Heart left ventricle (tissue), 16 donors: ENCODE measurements at places on chromosomes 6 and 20. TPM values are rescaled to one million over a fixed set of nuclear protein-coding genes. Genes with fewer than 3 reads are reported as not detected.

- DNase-seq: no peak
- peaks cover 11% of the 10 kb centered on the region for H3K4me1 ChIP-seq
- H3K27me3 ChIP-seq: no peaks in the 10 kb centered on the region
- no peaks in the 10 kb centered on the region for H3K36me3 ChIP-seq
- no peak overlapping the region for H3K27ac ChIP-seq
Measured at GRCh38 chr20:16069389-16070010, 503.7 kb downstream of the KIF16B start.

DNA sequence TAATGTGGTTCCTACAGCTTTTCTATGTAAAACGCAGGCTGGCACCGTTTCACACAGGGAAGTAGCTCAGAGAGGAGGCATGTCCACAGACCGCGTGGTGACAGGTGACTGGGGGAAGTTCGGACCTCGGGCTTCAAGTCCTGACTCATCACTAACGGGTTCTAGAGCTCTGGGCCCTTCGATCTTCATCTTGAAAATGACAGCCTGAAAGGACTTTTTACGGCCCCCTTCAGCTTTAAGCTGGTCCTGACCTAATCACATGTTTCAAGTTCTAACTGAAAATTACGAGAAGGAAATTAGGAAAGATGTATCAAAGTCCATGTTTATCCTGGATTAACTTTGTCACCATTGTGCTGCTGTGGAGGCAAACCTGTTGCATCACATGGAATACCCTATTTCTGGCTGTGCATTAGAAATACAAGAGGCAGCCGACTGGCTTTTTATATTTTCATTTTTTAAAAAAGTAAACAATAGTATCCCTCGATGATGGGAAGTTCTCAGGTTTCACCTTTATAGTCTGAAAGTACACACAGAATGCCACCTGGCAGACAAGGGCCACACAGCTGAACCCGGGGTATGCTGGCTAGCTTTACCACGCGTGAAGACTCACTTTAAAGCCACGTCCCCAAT, 2.0 kb downstream of the MAN1A1 start:
- no peaks in the 10 kb centered on the region for H3K36me3 ChIP-seq
- no peak overlapping the region for H3K27ac ChIP-seq
- DNase-seq: peak; percentile 40
- no peaks in the 10 kb centered on the region for H3K27me3 ChIP-seq

GRCh38 chr20:37245216-37246150, 16.1 kb downstream of the GHRH start:
- H3K4me3 ChIP-seq: no peak overlapping the region
- no peak overlapping the region for H3K27ac ChIP-seq
- peaks cover 9% of the 10 kb centered on the region for H3K4me1 ChIP-seq
- H3K27me3 ChIP-seq: no peaks in the 10 kb centered on the region

ULBP3 gene
- 1.4 TPM for total RNA-seq

- no peak overlapping the region for H3K4me3 ChIP-seq
Measured at GRCh38 chr6:170480050-170480692, 72.9 kb downstream of the PSMB1 start.

DNA sequence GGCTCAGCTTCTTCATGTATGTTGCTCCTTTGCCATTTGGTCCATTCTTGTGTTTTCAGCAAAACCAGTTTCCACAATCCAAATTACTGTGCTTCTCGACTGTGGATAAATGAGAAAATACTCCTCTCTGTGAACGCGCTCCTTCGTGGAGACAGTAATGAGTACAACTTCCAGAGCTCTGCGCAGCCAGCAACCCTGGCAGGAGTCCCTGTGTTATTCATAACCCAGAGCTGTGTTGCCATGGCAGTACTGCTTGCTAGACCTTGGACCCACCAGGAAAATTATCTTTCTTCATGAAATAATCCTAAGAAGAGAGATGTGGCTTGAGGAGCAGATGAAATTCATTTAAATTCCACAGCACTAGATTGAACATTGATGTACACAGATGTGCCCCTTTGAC, 73.7 kb downstream of the SLC22A3 start:
- H3K36me3 ChIP-seq: no peaks in the 10 kb centered on the region
- no peak overlapping the region for H3K4me3 ChIP-seq
- H3K27ac ChIP-seq: peak overlapping the region; percentile 32
- H3K27me3 ChIP-seq: no peaks in the 10 kb centered on the region
- peak; percentile 50 for DNase-seq

DNA sequence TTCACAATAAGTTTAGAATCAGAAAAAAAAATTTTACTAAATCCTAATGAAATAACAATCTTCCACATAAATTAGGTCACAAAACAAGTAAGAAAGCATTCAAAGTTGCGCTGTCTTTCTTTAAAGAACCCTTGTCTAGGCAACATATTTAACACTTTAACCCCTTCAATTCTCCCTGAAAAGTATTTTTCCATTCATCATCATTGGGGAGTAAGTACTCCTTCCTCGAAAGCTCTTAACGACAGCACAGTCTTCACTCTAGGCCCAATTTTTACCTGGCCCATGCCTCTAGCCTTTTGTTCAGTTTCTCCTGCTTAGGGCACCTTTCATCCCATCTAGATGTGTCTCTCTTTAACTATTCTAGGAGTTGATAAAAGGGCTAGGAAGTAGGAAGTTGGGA, 2.6 kb downstream of the TSPYL1 start:
- no peak overlapping the region for H3K27ac ChIP-seq
- DNase-seq: no peak
- peaks cover 18% of the 10 kb centered on the region for H3K36me3 ChIP-seq
- no peaks in the 10 kb centered on the region for H3K27me3 ChIP-seq

GRCh38 chr6:44080561-44081521, 46.4 kb downstream of the MRPL14 start:
- H3K27me3 ChIP-seq: peaks cover 10% of the 10 kb centered on the region
- DNase-seq: no peak
- no peaks in the 10 kb centered on the region for H3K36me3 ChIP-seq
- H3K4me1 ChIP-seq: peaks cover 33% of the 10 kb centered on the region
- no peak overlapping the region for H3K4me3 ChIP-seq

DNA sequence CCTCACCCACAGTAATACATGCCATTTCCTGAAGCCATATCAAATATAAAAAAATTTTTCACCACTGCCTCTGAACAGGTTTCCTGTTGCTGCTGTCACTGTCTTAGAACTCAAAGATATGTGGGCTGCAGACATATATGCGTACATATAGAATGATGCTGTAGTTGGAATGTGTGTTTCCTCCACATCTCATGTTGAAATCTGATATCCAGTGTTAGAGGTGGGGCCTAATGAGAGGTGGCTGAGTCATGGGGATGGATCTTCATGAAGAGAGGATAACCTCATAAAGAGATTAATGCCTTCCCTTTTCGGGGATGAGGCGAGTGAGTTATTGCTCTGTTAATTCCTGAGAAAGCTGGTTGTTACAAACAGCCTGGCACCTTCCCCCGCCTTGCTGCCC, 7.7 kb upstream of the SCP2D1 start:
- H3K4me3 ChIP-seq: no peak overlapping the region
- no peaks in the 10 kb centered on the region for H3K4me1 ChIP-seq
- H3K36me3 ChIP-seq: no peaks in the 10 kb centered on the region
- no peaks in the 10 kb centered on the region for H3K27me3 ChIP-seq
- H3K27ac ChIP-seq: no peak overlapping the region
- no peak for DNase-seq

DNA sequence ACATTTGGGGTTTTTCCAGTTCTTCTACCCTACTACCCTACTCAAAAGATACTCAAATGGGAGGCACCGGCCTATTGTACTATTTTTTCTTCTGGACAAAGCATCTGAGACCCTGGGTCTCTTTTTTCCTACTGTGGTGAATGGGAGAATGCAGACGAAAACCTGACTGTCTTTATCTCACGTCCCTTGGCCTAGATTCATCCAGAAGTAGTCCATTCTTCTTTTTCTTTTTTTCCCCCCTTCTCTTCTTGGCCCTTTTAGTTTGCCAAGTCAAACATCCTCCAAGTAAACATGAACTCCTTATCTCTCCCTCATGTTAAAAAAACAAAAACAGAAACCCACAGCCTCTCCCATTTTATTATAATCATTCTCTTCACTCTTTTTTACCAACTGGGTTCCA, 8.7 kb upstream of the ILRUN start:
- H3K4me1 ChIP-seq: peaks cover 16% of the 10 kb centered on the region
- H3K27me3 ChIP-seq: no peaks in the 10 kb centered on the region
- no peaks in the 10 kb centered on the region for H3K36me3 ChIP-seq
- no peak for DNase-seq
- H3K4me3 ChIP-seq: no peak overlapping the region
- H3K27ac ChIP-seq: no peak overlapping the region
